ENCODE measurements at places on chromosomes 1 and 21.

GRCh38 chr21:38766987-38767722 lies 38.6 kb upstream of the ETS2 start:
- DNase-seq, result no peak

- DNase-seq, result no peak
These were observed 23.2 kb upstream of the CLDN17 start for GRCh38 chr21:30189773-30190172.

GRCh38 chr1:30773722-30774358 lies 16.3 kb upstream of the LAPTM5 start:
- no peak for DNase-seq

GRCh38 chr1:153000294-153000693 lies 1.3 kb upstream of the SPRR3 start:
- DNase-seq, result no peak

DNA sequence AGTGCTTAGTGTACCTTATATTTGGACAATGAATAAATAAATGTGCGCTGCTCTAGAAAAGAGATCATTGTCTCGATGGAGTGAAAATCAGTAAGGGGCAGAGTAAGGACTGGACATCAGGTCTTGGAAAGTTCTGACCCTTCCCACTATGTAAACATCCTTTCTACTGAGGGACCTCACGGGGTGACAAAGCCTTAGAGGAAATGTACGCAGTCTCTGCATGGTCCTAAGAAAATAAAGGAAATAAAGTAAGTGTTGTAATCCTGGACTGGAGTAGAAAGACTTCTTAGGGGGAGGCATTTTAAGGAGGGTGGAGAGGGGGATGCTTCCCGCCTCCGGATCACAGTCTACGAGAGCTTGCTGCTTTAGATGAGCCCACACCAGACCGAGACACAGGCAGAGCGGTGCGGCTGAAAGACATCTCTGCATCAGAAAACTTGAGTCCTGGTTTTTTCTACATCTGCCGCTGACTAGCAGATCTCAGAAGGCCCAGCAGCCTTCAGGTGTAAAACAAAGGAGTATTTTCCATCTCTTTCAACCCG lies 22.3 kb upstream of the GPR137B start:
- no peak for DNase-seq

- no peak for DNase-seq
These were observed 73.0 kb upstream of the TMPRSS2 start for GRCh38 chr21:41580758-41581554.

- no peak for DNase-seq
These were observed 4.4 kb upstream of the RHEX start for GRCh38 chr1:206048582-206048981.

- no peak for DNase-seq
These were observed 37.9 kb downstream of the CXADR start for GRCh38 chr21:17550671-17551308.

GRCh38 chr21:44867999-44868700 lies 5.3 kb downstream of the PTTG1IP start:
- no peak for DNase-seq

DNA sequence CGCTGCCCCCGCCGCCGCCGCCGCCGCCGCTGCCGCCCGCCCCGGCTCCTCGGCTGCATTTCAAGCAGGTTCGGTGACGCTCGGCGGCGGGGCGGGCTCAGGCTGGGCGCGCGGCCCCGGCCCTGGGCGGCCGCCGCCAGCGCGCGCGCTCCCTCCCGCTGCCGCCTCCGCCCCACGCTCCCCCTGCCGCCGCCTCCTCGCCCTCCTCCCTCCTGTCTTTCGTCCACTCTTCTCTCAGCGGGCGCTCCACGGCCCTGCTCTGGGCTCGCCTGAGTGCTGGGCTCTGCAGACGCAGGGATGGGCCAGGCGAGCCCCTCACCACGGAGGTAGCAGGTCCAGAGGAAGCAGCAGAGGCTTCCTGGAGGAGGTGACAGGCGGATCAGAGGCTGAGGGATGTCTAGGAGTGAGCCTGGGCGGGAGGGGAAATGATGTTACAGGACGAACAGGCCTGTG lies at the start of gene LRP8:
Gene LRP8 (minus strand): TSS at position 62 of the 453 bp plus-strand sequence. CDS start 158 bp downstream, outside the sequence.
- peak; percentile 49 for DNase-seq

DNA sequence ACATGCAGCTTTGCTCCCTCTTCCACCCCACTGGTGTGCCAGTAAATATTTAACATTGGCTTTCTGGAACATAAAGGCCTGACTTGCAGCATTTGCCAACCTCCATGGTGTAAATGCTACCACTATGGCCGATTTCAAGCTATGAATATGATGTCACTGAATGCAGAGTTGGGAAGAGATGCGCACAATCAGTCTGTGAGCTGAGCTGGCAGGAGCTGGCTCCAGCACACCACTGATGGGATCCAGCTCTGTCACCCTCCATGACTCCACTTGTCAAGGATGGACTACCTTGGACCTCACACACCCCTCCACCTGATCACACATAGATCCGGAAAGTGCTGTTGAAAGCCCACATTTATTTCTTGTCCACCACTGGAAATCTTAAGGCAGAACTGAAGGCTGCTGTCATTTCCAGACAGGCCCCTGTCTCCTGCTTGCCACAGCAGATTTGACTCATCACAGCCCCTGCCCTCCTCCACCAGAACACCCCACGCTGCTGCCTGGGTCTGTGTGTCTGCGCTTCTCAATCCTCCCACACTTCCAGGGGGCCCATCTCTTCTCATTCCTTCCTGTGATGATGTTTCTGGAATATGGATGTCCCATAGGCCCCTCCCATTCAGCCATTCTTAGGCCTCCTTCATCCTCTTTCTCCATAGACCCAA lies 82.2 kb upstream of the BCAR3 start:
- no peak for DNase-seq

DNA sequence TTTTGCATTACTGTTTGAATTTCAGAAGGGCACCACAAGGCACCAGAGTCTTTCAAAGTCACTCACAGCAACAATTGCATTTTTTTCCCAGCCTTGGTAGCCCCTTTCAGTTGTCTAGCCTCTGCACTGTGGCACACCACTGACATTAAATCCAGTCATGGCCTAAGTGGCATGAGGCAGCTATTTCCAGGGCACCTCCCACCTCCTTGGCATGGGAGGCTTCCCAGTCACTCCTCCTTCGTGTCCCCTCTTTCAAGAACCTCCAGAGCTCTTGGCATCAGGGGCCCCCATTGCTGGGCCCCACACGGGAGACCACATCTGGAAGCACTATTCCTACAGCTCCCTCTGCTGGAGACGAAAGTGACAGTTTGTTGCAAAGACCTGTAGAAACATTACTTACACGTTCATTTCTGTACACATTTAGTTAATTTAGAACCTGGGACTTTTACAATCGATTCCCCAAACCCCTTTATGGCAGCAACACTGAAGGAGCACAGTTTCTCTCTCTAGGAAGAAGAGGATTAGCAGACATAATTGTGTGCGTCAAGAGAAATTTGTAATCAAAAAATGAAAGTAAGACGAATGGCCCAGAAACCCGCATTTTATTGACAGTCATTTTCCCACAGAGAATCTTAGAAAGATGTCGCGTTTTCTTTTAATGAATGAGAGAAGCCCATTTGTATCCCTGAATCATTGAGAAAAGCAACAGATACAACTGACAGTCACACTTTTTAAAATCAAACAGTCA lies 5.7 kb upstream of the CHD5 start:
- peak; percentile 42 for DNase-seq

DNA sequence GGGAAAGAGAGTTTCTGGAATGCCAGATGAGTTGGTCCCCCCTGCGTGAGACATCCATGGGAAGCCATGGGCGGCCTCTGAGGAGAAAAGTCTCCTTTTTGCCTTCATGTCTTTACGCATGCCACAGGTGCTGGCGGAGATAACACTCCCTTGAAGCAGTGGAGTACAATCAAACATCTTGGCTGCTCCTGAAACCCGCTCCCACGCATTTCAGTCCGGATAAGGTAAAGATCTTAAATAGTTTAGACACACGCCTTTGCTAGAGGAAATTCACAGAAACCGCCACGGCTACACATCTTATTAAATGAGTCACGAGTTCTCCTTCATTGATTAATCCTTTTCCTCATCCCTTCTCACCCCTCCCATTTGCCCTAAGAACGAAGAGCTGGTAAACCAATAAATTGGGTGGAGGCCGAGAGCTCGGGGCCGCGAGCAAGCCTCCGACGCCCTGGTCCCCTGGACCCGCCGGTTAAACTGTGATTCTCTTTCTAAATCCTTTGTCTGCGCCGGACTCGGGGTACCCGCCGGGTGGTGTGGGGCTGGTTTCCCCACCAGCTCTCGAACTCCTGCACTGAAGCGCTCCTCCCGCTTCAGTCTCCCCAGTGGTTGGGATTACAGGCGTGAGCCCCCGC lies 6.6 kb upstream of the ZNF669 start:
- DNase-seq, result peak; percentile 13

DNA sequence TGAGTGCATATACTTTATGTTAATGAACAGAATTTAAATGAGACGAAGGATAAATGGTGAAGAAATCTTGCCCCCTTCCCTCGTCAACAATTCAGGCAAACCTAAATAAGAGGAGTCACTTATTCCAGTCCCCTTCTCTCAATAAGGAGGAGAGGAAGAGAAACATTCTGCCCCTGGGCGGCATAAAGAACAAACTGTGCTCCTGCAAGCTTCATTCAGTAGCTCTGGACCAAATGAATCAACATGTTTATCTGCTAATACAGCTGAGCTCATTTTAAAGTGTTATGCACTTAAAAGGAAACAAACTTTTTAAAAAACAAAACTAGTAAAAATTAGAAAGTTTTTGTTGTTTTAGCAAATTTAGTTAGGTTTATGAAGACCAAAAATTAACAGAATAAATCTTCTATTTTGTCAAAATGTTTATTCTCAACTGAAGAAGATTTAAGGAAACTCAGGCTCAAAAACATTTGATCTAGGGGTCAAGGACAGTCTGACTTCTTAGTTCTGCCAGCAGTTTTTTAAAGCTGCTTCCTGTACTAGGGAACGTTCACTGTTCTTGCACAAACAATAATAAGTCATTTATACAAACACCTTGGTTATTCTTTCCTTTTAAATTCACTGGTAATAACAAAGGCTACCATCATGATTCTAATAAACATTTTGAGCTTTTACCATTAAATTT lies 58.3 kb downstream of the AKT3 start:
- DNase-seq, result no peak

DNA sequence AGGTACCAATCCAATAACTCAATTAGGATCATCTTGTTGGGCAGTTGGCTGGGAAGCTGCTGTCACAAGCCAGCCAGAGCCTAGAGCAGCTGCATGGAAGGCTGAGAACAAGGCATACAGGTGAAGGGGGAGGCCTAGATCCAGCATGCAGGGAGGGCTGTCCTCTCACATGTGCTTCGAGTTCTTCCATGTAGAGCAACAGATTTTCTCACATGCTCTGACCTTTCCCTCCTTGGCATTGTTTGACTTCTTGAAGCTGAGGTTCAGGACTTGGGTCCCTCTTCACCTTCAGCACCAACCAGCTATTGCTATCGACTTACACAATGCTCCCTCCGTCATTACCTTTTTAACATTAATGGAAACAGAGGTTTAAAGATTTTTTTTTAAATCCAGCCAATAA lies 257.7 kb downstream of the ATG4C start:
- DNase-seq, result no peak

DNA sequence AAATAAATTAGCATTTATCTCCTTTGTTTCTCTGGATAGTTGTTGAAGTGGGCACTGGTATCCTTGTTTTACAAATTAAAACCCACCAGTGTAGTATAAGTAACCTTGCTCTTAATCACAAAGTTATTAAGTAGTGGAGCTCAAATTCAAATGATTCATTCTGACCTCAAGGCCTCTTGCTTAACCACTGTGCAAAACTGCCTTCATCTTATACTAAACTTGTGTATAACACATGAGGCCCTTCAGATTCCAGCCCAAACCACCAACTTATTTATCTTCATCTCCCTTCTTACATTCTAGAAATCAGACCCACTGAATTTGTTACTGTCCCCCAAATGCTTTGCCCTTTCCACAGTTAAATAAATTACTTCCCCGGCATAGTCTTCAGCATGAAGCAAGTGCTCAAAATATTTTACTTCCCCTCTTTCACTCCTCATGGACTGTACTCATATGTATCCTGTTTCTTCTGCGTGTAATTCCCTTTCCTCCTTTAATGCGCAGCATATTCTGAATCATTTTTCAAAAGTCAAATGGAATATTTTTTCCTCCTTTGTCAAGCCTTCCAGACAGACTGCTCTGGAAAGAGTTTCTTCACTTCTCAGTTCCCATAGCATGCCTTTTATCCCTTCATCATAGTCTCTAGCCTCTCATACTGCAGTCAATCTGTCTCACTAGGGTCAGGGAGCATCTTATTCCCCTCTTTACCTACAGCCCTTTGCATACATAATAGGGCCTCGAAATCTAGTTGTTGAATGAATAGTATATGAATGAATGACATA lies 19.0 kb upstream of the DNASE2B start:
- peak; percentile 66 for DNase-seq

DNA sequence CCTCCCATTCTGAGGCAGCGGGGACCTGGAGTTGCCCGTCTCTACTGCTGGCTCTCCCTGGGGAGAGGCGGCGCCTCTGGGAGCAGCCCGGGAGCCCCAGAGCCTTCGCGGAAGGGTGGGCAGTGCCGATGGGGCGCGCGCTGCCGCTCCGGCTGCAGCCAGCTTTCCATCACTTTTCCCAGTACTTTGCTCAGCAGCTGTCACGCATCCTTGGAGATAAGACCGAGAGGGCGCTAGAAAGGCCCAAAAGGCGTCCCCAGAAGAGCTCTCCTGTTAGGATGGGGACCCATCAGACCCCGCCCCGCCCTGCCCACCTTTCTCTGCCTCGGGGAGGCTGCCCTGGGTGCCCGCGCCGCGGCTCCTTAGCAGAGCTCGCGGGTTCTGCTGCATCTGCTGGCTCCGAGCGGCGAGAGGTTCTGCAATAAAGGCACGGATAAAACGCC lies 534 bp downstream of the KCNH1 start:
- DNase-seq, result no peak

DNA sequence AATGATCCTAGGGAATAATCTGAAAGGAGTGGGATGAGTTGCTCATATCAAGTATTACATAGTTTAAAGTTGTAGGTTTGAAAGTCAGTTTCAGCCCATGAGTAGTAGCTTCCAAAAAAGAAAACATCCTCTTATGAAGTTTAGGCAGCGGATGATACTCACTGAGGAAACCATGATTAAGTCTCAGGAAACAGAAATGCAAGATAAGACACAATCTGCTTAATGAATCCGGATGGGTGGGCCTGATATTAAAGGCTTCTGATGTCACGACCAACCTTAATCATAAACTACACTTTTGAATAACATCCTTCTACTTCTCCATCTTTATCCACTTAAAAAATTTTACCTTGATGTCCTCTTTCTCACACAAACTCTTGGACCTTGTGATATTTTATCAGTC lies 61.8 kb downstream of the S1PR1 start:
- no peak for DNase-seq

- no peak for DNase-seq
These were observed 30.6 kb downstream of the HYI start for GRCh38 chr1:43422995-43423671.

GRCh38 chr21:41885341-41886024 lies 6.3 kb upstream of the PRDM15 start:
- DNase-seq, result no peak

DNA sequence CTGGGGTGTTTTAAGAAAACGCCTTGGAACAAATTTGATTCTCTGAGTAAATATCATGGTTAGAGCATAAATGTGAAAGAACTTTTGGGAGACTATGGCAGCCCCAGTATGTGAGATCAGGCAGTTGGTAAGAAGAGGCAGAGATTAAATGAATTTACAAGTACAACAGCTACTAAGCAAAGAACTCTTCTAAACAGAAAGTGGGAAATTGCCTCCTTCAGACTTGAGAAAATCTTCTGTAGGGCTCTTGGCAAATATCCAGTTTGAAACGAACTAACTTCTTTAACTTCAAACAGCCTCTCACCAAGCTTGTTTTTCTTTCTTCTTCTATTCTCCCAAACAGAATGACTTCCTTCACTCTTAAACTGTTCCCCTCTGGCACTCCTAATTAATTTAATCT lies 337.7 kb downstream of the SIPA1L2 start:
- DNase-seq, result no peak
